Esophagus mucosa (tissue), 1 donor: ENCODE measurements at places on chromosomes 7 and 10. TPM values are rescaled to one million over a fixed set of nuclear protein-coding genes. Genes with fewer than 3 reads are reported as not detected.

The FAM221A gene
- total RNA-seq, result 4.0 TPM

The CHN2 gene
- 1.6 TPM for total RNA-seq

DNA sequence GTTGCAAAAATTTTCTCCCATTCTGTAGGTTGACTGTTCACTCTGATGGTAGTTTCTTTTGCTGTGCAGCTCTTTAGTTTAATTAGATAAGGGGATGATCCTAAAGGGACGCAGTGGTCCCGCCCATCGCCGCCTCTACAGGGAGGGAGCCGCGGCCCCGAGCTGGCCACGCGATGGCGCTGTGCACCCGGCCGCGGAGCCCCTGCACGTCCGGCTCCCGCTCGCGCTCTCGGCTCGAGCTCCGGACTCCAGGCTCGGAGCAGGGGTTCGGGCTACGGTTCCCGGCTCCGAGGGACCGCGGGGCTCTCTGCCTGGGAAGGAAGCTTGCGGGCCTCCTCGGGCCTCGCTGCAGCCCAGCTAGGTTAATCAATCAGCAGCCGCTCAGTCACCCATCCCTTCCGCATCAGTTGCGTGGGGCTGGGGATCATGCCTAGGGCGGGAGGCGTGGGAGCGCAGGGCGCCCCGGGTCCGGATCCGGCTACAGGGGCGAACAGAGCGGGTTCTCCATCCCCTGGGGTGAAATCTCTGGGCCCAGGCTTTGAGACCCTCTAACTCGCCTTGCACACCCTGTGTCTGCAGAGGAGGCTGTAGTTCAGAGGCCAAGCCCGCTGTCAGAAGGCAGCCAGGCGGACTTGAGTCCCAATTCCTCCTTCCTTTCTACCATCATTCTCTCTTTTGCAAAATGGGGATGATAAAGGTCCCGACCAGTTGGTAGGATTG is 97.9 kb downstream of the WDR11 start:
- ATAC-seq, result peak; percentile 65

DNA sequence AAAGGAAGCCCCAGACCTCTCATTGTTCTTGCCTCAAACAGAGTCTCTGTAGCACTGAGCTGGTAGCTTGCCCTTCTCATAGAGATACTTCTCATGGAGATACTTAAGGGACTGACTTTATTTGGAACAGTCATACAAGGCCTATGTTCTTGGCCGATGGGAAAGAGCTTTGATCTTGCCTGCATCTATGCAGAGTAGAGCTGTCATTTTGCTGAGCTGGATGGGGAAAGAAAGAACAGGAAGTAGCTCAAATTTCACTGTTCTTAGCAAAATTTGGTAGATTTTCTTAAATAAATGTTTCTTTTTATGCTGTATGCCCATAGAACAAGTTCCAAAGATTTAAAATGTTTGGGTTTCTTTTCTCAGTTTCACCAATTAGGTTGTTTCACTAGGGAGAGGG is 119.3 kb upstream of the SEC61G start:
- no peak for ATAC-seq

The THSD7A gene
- total RNA-seq, result 1.00 TPM

GRCh38 chr7:13032576-13032975 is 345.1 kb downstream of the ARL4A start:
- ATAC-seq, result no peak

- no peak for ATAC-seq
These were observed 5.2 kb upstream of the SAR1A start for GRCh38 chr10:70175516-70175915.

DNA sequence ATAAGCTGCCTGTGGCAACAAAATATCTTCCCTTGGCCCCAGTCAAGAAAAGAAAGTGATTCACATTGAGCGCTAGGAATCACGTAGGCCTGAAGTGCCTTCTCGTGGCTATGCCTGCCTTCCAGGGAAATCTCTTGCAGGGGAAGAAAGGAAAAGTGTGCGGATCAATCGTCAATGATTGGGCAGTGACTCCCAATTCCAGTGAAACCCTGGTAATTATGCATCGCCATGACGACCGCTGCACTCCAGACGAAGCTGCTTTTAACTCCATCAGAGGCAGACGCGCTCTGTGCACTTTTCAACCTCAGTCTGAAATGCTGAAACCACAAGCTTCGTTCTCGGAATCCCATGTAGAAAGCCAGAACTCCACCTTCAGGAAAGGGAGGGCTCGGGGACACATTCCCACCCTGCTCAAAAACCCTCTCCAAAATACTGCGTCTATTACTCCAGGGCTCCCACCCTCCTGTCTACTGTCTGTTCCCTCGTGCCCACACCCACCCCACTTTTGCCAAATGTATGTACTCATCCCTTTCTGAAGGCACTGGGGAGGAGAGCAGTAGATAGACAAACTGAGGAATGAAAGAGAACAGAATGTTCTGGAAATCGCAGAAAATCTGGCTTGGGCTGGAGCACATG is 24.2 kb upstream of the PRKAG2 start:
- ATAC-seq, result no peak

- ATAC-seq, result no peak
These were observed 135.7 kb downstream of the MBL2 start for GRCh38 chr10:52636874-52637273.

The SLC29A3 gene
- 0.92 TPM for total RNA-seq

DNA sequence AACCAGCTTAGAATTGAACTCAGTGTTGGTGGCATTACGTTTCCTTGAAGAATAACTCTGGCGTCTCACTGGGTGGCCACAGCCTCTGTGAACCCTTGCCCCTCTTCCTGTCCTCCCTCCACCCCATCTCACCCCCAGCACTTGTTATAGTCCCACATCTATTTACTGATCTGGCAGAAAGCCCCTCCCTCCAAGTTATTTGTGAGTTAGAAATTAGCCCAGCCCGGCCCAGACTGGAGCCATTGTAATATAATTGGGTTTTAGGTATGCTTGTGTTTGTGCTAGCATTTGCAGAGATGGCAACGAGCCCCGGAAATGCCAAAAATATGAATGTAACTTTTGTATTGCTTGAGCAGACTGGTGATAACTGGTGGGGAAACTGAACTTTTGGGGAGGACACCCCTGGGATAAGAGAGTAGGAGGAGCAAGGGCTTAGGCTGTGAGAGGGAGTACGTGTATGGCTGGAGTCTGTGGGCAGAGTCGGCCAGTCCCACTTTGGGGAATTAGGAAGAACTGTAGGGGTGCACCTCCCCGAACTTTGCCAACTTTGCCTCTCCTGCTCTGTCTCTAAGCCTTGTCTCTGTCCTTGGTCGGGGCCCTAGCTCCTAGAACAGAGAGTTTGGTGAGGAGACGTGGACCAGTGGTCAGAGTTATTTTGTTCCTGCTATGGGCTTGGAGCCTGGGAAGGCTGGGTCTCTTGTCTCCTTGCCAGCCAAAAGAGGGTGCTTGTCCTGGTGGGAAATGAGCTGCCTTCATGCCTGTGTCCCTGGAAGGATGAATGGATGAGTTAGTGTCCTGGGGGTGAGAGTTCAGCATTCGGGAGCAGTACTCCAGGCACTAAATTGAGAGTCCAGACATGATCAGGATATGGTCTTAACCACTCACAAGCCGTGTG is 19.3 kb upstream of the TRIM8 start:
- no peak for ATAC-seq

DNA sequence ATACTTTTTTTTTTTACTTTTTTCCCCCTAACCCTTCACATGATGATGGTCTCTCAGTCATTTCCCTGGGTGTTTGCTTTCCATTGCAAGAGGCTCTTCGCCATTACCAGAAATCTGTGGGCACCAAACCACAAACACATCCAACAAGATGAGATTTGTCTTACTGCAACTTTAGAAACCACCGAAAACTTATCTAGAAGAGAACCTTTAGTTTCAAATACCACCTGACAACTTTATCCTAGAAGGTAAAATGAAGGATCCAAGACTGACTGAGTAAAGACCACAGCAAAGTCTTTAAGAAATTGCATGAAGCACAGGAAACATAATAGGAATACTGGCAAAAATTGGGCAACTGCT is 363.3 kb upstream of the MBL2 start:
- no peak for ATAC-seq

GRCh38 chr7:30029696-30030095 is 1.5 kb downstream of the PLEKHA8 start:
- ATAC-seq, result no peak

- no peak for ATAC-seq
These were observed 17.6 kb downstream of the UNC5B start for GRCh38 chr10:71229726-71230655.

The CREB5 gene
- 2.5 TPM for total RNA-seq

The CYP17A1 gene
- total RNA-seq, result 0.76 TPM

DNA sequence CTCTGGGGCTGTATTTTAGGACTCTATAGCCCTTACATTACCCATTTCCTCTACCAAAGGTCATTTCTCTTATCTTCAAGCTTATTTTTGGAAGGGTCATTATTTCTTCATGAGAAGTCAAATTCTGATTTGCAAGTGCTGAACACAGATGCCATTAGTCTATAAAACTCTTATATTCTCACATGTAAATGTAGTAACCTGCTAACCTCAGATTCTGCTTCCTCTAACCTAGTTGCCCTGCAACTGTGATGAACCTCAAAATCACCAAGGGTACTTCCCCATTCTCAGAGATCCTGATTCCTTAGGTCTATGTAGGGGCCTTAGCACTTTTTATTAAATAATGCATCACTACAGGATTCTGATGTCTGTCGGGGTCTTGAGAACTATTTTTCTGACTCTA is 6.3 kb downstream of the FAS start:
- no peak for ATAC-seq

DNA sequence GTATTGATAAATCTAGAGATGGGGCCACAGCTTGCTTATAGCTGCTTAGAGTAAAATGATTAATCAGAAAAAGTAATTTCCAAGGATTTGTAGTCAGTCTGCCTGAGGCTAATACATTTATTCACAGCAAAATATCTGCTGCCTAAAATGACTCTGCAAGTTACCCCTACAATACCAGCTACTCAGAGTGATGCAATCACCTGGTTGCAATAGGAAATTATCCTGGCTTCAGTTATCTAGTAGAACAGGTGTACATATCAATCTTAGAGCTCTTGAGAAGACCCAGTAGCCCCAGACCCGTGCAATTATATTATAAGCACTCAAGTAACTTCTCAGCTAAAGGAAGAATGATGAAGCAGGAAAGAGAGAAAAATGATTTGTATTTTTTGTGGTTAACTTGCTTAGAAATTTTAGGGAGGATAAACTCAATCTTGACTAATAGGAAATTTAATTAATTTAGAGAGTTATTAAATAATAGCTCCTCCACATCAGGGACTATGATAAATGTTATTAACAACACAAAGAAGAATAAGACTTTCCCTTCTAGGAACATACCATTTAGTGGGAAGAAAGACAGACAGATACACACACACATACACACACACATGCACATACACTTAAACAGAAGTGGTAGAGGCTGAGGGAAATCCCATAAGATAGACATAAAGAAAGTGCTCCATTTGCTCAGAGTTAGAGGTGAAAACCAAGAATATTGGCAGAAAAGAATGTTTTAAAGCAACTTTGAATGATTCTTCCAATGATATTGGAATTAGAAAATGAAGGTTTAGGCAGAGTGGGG is 140.4 kb upstream of the PRSS1 start:
- ATAC-seq, result no peak

GRCh38 chr10:10527861-10528562 is 489.7 kb upstream of the CELF2 start:
- ATAC-seq, result no peak

GRCh38 chr7:44469461-44470134 is 20.9 kb downstream of the NUDCD3 start:
- ATAC-seq, result no peak

- ATAC-seq, result no peak
These were observed 245.7 kb downstream of the WDR11 start for GRCh38 chr10:121096617-121097431.

DNA sequence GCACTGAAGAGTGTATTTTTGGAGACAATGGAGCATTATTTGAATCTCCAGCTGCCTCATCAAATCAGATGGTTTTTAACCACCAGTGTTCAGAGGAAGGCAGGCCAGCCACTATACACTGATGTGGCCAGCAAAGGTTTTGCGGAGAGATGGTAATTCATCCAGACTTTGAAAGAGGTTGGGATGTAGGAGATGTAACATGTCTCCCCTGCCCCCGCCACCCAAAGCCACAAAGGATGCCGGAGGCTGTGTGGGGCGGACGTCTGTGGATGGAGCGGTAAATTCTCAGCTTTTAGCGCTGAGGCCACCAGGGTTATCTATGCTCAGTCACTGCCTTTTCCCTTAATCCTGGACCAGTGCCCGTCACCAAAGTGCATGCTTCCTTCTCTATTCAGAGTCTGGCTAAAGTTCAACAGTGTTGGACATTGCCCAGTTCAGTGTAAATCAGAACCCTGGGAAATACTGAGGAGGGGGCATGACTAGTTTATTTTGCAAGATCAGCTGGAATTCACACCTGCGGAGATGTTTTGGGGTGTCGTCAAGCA is 3.7 kb upstream of the TRIP6 start:
- no peak for ATAC-seq

The ARL3 gene
- total RNA-seq, result 3.3 TPM
